ENCODE measurements at places on chromosomes 1 and 21. TPM values are rescaled to one million over a fixed set of nuclear protein-coding genes. Genes with fewer than 3 reads are reported as not detected.

- DNase-seq, result peak; percentile 26
Measured at GRCh38 chr1:221576268-221576667, 165.6 kb downstream of the DUSP10 start.

- no peak for DNase-seq
Measured at GRCh38 chr1:99645203-99645602, 710 bp upstream of the PALMD start.

DNA sequence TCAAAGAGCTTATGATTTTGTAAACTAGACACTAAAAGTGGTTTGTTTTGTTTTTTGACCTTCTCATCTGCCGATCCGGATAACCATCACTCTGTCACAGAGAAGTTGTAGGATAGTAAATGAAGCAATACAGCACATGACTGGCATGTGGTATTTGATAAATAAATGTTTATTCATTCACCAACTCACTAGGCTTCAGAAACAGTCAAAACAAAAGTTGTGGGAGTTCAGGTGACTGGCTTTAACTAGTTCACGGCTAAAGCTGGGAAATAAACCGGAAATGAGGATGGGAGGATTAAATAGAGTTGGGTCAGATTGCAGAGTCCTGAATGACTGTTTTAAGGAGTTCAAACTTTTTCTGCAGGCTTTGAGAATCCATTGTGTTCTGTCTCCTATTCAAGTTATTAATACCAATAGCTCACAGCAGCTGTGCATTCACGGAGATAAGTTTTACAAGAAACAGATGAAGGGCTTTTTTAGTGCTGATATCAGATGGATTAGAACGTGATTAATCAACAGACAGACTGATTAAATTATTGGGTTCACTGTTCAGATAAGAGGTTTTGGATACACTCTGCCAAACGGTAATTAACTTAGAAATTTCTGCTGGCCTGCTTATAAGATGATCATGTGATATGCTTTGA is 463.3 kb downstream of the DPYD start:
- no peak for DNase-seq

DNA sequence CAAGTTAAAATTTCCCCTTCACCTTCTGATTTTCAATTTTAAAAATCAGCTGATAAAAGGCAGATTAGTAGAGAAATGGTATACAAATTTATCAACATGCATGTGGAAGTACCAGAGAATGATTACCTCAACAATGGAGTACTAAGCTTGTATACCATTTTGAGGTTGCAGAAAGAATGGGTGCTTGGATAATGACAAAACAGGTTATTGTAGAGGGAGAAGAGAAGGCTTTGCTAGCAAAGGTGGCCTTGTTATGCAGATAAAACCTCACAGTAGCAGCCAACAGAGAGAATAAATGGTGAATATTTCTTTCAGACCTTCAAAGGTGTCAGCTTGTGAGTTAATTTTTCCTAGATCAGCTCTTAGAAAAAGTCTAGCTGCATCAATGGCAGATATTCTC is 1174.9 kb upstream of the ADGRL4 start:
- DNase-seq, result no peak

DNA sequence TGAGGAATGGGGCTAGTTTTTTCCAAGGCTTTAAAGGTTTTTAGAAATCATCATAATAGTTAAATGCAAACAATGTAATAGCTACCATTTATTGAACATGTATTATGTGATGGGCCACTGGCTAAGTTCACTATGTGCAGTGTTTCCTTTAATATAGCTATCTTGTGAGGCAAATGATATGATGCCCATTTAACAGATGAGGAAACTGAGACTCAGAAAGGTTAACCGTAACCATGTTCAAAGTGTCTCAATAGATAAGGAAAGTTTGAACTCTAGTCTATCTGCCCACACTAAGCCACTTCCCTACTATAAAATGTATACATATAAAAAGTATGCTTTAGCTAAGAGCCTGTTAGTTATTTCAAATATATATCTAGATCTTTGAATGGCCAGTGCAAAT is 64.8 kb downstream of the GNG12 start:
- DNase-seq, result no peak

DNA sequence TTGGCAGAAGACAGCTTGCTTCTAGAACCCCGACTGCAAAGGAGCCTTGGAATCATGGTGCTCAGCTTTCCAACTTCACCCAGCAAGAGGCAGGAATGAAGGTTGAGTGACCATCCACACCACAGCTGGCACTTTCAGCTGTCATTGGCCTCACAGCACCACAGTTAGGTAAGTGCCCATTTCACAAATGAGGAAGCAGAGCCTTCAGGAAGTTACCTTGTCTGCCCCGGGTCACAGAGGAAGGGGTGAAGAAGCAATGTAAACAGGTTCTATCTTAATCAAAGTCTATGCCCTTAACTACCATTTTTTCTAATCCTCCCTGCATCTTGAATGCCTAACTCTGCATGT is 156.0 kb downstream of the GLUL start:
- DNase-seq, result no peak

DNA sequence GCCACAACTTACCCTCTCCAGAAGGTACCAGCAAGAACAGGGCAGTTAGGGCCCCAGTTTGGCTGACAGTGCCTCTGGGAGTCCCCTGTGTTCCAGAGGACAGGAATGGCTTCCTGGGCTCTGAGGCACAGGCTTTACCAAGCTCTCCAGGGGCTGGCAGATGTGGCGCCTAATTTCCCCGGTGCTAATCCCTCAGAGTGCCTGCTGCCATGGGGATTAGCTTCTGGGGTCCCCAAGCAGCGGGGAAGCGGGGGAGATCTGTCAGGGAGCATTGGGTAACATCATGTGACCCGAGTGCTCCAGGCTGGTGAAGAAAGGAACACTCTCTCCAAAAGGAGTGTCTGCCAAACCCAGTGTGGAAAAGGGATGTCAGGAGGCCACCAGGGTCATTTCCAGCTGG is at the start of gene LACTBL1:
TSS of gene LACTBL1 (minus strand) at position 107 of the 400 bp plus-strand sequence. CDS start 550 bp downstream, outside the sequence.
- peak; percentile 73 for DNase-seq

DNA sequence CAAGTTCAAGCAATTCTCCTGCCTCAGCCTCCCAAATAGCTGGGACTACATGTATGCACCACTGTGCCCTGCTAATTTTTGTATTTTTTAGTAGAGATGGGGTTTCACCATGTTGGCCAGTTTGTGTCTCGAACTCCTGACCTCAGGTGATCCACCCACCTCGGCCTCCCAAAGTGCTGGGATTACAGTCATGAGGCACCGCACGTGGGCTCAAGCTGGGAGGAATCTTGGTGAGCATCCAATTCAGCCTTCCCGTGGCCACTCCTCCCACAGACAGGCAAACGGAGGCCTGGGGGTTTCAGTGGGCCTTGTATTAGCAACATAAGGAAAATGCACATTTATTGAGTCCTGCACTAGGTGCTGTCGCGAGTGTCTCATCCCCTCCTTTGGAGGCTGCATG is 24.5 kb upstream of the VWA5B1 start:
- no peak for DNase-seq

GRCh38 chr1:162458236-162458635 is 39.4 kb upstream of the UHMK1 start:
- DNase-seq, result no peak

DNA sequence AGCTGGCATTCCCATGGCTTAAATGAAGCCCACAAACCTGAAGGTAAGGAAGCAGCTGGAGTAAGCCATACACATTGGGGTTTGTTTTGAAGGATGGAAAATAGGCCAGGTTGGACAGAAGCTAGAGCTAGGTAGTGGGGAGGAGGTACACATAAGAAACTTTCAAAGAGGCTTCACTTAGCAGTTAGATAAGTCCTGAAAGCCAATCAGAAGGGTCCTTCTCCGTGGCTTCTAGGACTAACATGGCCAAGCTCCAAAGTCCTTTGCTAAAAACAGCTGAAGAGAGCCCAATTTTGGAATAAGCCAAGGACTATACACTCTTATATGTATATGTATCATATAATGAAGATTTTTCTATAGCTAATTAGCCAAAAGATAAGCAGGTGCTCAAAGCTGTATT is 1.8 kb downstream of the EYA3 start:
- no peak for DNase-seq

DNA sequence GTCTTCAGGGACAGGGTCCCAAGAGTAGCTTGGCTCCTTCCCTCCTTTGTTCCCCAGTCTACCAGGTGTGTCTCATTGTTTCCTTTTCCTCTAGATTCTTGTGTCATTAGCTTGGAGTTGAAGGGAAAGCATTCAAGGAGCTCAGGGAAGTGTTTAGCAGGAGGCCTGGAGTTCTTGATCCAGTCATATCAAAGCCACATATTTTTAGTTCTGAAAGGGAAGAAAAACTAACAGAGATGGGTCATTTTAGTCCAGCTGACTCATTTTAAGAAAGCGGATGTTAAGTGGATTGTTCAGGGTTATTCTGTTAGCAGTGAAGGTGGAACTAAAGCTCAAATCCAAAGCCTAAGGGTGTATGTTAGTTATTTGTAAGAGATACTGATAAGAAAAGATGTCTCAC is 721 bp downstream of the C1orf54 start:
- no peak for DNase-seq

Gene DVL1
- 52.5 TPM for total RNA-seq

Gene AVPR1B
- 0.05 TPM for total RNA-seq

Gene ADAM30
- not detected for total RNA-seq

Gene FAM43B
- total RNA-seq, result 0.73 TPM

All from SJCRH30 (cell line).